ENCODE measurements at places on chromosomes 7 and 10. TPM values are rescaled to one million over a fixed set of nuclear protein-coding genes. Genes with fewer than 3 reads are reported as not detected.

DNA sequence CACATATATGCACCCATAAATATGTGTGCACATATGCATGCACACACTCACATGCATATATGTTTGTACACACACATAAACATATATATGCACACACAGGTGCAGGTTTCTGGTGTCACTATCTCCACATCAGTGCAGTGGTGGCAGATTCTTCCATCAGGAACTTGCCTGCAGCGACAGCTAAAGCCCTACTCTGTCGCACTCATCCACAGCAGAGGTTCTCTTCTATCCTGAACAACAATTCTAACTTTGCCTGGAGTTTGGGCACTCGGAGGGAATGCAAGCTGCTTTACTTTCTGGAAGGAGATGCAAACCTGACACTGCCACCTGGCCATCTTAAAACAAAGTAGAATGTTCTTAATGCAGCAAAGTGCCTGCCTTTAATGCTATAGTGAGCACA lies 745.8 kb downstream of the GRID1 start:
- DNase-seq, result no peak

DNA sequence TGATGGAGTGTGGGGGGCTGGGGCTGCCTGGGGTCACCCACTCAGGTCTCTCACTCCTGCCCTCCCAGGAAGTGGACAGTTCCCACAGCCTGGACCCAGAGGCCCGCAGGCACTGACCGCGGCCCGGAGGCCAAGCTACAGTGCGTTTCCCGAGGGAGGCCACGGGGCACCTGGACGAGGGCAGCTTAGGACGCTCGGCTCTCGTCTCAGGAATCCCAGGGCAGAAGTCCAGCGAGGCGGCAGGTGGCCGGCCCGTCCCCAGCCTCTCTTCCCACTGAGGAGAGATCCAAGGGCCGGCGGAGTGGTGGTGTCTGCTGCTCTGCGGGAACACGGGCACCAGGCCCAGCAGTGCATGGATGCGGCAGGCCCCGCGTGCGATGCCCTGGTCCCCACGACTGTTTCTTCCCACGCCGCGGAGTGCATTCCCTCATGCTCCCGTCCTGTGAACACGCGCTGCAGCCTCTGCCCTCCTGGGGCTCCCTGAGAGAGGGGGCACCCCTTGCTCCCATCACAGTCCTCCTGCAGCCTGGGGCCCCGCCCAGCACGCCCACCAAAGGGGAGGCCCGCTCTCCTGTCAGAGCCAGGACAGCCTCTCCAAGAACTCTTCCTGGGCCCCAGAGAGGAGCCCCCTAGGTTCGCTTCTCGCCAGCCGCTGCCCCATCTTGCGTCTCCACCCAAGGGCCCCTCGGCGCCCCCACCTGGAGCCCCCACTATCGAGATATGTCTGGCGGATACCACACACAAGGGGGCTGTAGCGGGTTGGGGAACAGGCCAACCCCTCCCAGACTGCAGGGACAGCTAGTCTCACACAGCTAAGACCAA lies 24.3 kb upstream of the GPR146 start:
- peak; percentile 40 for DNase-seq

- no peak for DNase-seq
These were observed 2.1 kb downstream of the ZNF394 start for GRCh38 chr7:99497766-99498545.

DNA sequence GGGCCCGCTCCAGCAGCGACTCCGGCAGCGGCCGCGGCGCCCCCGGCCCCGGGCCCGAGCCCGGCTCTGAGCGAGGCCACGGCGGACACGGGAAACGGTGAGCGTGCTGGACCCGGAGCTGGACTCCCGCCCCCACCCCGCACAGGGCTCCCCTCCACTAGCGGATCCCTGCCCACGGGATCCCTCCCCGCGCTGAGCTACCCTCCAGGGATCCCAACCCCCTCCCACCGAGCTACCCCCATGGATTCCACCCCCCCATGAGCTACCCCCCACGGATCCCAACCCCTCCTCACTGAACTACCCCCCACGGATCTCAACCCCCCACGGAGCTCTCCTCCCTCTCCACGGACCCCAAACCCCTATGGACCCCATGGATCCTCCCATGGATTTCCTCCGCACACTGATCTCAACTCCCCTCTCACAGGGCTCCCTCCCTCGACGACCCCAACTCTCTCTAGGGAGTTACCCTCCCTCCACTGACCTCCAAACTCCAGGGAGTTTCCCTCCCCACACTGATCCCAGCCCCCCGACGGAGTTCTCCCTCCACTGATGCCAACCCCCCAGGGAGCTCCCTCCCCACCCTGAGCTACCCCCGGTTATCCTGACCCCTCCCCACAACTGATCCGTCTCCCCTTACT lies 20.6 kb upstream of the HSPB1 start:
- DNase-seq, result no peak

- no peak for DNase-seq
These were observed 161.0 kb downstream of the HERPUD2 start for GRCh38 chr7:35533902-35534301.

DNA sequence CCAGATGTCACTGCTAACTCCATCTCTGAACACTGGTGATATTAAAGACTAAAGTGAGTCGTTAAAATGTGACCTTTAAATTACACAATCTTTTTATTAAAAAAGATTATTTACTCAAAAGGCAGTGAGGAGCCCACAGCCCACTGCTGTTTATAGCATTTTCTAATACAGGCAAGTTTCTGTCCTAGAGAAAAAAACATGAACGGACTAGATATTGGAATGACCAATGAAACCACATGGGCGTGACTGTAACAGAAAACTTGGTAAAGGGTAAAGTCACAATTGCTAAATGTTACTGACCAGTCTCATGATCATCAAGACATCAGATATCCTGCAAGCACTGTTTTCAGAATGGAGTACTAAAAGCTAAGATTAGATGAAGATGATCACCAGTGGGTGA lies 78.7 kb downstream of the FEZF1 start:
- no peak for DNase-seq

DNA sequence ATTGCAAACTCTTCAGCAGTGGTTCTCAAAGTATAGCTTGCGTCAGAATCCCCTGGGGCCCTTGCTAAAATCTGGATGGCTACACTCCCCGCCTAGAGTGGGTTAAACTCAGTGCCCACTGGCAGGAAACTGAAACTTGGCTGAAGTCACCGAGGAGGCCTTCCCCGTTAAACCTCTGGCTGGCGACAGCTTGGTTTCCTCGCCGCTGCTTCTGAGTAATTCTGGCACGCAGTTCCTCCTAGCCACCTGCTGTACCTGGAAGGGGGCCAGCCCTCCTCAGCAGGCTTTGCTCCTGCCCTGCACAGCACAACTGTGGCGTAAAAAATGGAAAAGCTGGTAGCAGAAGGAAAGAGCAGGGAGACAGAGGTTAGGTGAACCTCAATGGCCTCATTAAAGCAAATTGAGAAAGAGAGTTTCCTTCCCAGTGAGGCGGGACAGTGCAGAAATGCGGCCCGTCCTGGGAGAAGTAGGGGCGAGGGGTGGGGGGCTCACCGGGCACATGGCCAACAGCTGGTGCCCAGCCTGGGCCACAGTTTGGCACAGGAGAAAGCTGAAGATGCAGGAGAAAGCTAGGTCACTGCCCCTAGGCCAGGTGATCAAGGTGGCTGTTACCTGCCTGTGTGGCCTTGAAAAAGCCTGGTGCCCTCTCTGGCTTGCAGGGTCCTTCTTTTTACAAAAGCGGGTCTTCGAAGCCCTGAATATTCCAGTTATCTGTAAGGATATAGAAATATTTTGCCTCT lies 46.6 kb downstream of the ALOX5 start:
- DNase-seq, result peak; percentile 91

GRCh38 chr7:123864966-123865365 lies 20.0 kb downstream of the HYAL4 start:
- DNase-seq, result no peak

GRCh38 chr7:30977896-30978564 lies 14.3 kb downstream of the GHRHR start:
- DNase-seq, result peak; percentile 73

The DPCD gene
- total RNA-seq, result 20.9 TPM

The UPK3B gene
- 3.5 TPM for total RNA-seq

The CLRN3 gene
- not detected for total RNA-seq

The HMX3 gene
- total RNA-seq, result not detected

The AZGP1 gene
- total RNA-seq, result 10.7 TPM

The ITIH5 gene
- 1.6 TPM for total RNA-seq

The MGAM2 gene
- not detected for total RNA-seq

The C10orf90 gene
- total RNA-seq, result not detected

Measured in right cardiac atrium (tissue), 5 donors.